ENCODE measurements at places on chromosomes 3 and 15. TPM values are rescaled to one million over a fixed set of nuclear protein-coding genes. Genes with fewer than 3 reads are reported as not detected.

The PLSCR2 gene
- total RNA-seq = 0.13 TPM

The KLHL6 gene
- 2.1 TPM for total RNA-seq

The DALRD3 gene
- total RNA-seq = 31.6 TPM

The ANKRD63 gene
- not detected for total RNA-seq

The NPAP1 gene
- total RNA-seq = not detected

The CATSPER2 gene
- 0.63 TPM for total RNA-seq

The C3orf70 gene
- 3.5 TPM for total RNA-seq

The BLM gene
- 5.1 TPM for total RNA-seq

The GCHFR gene
- 9.9 TPM for total RNA-seq

The GOLGA6A gene
- total RNA-seq = not detected

The POU1F1 gene
- not detected for total RNA-seq

The FRMD5 gene
- 1.5 TPM for total RNA-seq

The TRH gene
- total RNA-seq = not detected

The FGF12 gene
- 1.0 TPM for total RNA-seq

The PAQR5 gene
- total RNA-seq = not detected

The SPINK8 gene
- total RNA-seq = not detected

The THSD4 gene
- total RNA-seq = 25.4 TPM

The RBM5 gene
- 148 TPM for total RNA-seq

The CFAP20DC gene
- total RNA-seq = 0.77 TPM

The SAMMSON gene
- not detected for total RNA-seq

The TMEM40 gene
- total RNA-seq = not detected

The PXYLP1 gene
- 0.76 TPM for total RNA-seq

The FSTL1 gene
- total RNA-seq = 95.3 TPM

The P2RY1 gene
- 0.51 TPM for total RNA-seq

The GRAMD1C gene
- total RNA-seq = 16.6 TPM

The PLCH1 gene
- under 0.01 TPM for total RNA-seq

The CYP19A1 gene
- total RNA-seq = not detected

The MAP6D1 gene
- 0.51 TPM for total RNA-seq

The GOLGA8S gene
- 0.13 TPM for total RNA-seq

The SKOR1 gene
- under 0.01 TPM for total RNA-seq

The EHHADH gene
- 4.3 TPM for total RNA-seq

The POPDC2 gene
- 0.76 TPM for total RNA-seq

The PRTG gene
- 1.0 TPM for total RNA-seq

All from dermis microvascular lymphatic vessel endothelial cell (primary cell).